NT2/D1 (cell line): ENCODE measurements at places on chromosomes 12 and 14.

DNA sequence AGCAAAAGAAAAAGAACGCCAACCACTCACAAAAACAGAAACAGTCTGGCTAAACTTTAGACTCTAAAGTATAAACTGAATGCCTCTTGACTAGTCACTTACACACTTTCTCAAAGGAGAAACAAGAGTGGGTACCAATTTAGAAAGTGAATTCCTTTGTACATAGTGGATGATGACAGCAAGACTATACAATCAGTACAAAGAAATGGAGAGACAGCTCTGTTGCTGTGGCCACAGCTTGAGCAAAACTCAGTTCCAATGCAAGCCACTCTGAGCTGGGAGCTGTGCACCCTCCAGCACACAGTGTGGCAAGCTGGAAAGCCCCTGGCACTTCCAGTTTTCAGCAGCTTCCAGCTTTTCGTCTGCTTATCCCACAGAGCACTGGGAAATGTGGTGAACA, 21.7 kb downstream of the NT5DC3 start:
- DNase-seq = no peak

DNA sequence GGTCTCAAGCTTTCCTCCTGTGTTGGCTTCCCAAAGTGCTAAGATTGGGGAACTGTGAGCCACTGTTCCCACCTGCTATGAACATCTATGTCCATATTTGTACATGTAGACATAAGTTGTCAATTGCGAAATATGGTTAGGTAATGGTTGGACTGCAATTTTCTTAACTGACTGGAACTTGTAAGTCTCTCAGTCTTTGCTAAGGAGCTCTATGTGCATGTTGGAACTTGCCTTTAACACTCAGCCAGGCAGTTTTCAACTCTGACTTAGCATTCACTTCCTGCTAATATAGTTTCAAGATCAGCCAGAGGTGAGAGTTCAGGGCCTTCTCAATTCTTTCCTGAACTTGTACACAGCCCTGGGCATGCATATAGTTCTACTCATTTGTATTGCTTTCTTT, 44.5 kb upstream of the EEA1 start:
- no peak for DNase-seq

DNA sequence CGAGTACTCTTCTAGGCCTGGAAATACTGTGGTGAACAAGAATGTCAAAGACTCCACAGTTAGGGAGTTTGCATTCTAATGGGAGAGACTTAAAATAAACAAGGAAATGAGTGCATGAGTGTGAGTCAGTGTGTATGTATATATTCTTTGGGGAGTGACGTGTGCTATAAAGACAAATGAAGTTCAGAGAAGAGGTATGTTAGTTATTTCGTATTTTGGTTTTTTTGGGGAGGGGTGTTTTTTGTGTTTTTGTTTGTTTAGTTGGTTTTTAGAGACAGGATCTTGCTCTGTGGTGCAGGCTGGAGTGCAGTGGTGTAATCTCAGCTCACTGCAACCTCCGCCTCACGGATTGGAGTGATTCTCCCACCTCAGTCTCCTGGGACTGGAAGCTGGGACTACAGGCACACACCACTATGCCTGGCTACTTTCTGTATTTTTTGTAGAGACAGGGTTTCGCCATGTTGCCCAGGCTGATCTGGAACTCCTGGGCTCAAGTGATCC, 74.3 kb downstream of the SRGAP1 start:
- DNase-seq = no peak

- no peak for DNase-seq
Observed at GRCh38 chr14:47674543-47675465, 601 bp downstream of the MDGA2 start.

DNA sequence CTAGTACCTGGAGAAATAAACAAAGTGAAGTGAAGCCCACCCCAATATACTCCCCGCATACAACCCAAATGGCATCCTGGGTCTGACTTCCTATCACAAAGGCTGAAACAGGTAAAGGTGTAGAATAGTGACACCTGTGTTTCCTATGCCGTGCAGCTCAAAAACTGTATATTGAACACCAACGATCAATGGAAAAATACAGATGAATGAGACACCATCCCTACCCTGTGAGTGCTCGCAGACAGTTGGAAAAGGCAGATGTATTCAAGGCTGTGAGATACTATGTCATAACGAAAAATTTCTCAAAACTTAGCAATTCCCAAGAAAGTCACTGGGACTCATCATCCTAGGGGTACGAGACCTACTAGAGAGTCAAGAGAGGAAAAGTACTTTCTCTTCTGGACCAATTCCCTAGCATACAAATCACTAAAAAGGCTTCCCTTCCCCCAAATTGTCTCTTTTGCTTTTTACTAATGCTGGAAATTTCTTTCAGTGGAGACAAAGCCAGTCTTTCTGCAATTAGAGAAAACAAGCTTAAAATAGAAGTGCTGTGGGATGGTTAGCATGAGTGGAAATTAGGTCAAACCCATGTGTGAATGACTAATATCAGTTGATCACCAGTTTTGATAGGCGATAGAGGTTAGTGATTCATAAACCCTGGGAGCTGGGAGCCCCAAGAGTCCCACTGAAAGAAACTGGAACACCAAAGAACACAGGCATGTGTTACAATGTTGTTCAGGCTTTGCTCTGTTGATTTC, 249.7 kb downstream of the SPTSSA start:
- no peak for DNase-seq

DNA sequence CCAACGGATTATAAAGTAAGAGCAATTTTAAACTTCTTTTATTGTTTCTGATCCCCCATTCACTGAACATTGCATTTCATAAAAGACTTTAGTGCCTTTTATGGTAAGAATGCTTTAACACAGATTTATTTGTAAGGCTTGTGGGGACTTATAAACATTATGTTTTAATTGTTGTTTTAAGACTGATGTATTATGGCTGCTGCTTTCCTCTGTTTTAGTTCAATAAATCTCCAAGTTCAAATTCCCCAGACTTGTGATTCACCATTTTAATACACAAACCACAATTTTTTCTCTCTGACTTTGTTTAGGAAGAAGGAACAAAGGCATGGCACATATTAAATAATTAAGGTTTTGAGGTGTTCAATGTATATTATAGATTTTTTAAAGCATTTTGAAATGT, 753.3 kb downstream of the SLC6A15 start:
- DNase-seq = no peak

- no peak for DNase-seq
Observed at GRCh38 chr14:61430066-61430757, 108.8 kb downstream of the PRKCH start.

DNA sequence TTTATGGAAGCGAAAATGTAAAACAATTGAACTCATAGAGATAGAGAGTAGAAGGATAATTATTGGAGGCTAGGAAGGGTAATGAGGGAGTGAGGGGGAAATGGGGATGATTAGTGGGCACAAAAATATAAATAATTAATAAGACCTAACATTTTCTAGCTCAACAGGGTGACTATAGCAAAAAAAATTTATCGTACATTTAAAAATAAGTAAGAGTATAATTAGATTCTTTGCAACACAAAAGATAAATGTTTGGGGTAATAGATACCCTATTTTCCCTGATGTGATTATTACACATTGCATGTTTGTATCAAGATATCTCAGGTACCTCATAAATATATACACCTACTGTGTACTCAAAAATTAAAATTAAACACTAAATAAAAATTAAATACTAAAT, 1070.0 kb downstream of the LRFN5 start:
- DNase-seq = no peak

DNA sequence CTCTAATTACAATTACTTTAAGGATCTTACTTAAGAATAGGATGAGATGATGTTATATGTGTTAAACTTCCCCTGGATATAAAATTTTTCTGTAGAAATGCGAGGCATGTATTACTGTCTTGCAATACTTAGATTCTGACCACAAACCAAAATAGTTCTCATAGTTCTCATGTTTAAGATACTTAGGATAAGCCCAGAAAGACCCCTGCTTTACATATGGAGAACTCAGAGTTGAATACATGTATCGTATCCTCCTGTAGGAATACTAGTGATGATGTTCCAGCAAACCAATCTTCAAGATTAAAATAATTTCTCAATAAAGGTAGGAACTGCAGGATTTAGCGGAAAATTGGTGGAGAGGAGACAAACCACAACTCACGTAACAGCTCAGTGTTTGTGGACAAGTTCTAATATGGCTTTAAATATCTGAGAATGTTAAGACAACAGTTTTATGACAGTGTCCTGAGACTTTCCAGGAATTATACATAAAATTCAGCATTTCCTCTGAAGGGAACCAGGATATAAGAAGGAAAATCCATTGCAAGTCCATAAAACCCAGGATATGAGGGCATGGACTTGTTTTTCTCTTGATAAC, 114.7 kb upstream of the CRY1 start:
- DNase-seq = no peak

GRCh38 chr12:108630481-108631207, 3.0 kb downstream of the SELPLG start:
- no peak for DNase-seq

GRCh38 chr12:4281173-4281654, 7.7 kb downstream of the CCND2 start:
- no peak for DNase-seq

GRCh38 chr12:128388461-128389000, 121.6 kb downstream of the TMEM132C start:
- DNase-seq = no peak

DNA sequence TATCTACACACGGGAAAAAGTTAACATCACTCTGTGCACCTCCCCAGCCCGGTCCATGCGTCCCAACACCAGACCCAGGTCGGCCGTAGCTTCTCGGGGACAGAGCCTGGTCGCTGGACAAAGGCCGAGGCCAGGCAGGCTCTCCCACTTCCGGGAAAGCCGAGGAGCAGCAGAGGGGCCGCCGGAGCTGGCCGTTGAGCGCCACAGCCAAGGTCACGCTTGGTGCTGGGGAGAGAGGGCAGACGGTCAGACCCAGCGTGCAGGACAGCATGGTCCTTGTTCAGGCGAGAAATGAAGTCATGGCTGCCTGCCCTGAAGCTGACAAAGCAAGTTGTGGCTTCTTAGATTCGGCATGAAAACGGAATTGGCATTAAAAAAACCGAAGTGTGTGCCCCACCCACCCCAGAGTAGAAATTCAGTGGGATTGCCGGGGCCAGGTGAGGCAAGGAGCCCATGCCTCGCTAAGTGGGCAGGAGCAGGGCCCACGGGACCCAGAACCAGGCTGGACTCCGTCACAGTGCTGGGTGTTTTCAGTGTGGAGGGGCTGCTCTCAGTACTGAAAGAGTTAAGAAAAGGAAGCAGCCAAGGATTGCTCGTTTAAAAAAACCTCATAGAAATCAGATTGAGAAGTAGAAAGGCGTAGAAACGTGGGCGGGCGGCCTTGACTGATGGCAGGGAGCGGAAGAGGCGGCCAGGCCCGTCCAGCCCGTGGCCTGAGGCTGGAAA, 4.3 kb downstream of the ARL6IP4 start:
- DNase-seq = no peak

DNA sequence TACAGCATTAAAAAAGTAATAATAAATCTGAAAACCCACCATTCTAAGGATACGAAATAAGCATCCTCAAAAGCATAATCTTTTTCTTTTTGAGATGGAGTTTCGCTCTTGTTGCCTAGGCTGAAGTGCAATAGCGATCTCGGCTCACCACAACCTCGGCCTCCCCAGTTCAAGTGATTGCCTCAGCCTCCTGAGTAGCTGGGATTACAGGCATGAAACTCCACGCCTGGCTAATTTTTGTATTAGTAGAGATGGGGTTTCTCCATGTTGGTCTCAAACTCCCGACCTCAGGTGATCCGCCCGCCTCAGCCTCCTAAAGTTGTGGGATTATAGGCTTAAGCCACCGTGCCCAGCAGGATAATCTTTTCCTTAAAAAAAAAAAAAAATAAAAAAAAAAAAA, 4.3 kb downstream of the CCNT1 start:
- DNase-seq = no peak
